Heart left ventricle (tissue), 16 donors: ENCODE measurements at places on chromosomes 11 and 22. TPM values are rescaled to one million over a fixed set of nuclear protein-coding genes. Genes with fewer than 3 reads are reported as not detected.

The USP2 gene
- polyA plus RNA-seq: 79.9 TPM

The ST3GAL4 gene
- 66.1 TPM for polyA plus RNA-seq

The ZNF215 gene
- 0.04 TPM for polyA plus RNA-seq

The TMEM121B gene
- polyA plus RNA-seq: 1.2 TPM

The C1QTNF5 gene
- polyA plus RNA-seq: 23.9 TPM

The CD3G gene
- 0.10 TPM for polyA plus RNA-seq

DNA sequence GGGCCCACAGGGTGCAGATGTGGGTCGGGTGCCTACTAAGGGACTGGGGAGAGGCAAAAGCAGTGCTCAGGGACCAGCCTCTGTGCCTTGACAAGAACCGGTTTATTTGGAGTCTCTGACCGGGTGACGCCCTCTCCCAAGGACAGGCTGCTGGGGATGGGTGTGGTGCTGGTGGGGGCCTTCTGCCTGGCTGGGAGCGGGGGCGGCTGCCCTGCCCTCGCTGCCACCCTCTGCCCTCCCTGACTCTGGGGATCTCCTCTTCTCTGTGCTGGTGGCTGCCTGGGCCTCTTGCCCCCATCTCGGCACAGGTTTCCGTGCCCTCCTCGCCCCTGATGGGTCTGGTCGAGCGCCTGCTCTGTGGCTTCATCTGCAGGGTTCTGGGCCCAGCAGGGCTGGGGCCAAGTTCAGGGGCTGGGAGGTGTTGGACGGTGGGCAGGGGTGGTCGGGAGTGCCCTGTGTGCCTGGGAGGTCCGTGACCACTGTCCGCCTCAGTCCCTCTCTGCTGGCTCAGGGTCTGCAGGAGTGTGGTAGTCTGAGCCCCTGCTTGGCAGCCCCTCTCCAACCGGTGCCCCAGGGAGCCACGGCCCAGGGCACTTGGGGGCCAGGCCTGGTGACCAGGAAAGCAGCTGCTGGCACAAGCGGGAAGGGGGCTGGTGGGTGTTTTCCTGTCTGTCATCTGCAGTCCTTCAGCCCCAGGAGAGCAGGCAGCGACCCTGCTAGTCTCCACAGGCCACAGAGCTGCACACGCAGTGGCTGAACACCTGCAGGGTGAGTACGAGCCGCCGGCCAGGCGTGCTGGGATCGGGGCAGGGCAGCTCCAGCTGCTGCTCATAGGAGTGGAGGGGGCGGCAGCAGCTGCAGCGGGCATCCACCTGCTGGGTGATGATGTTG lies 23.5 kb downstream of the MUC6 start:
- no peak for DNase-seq

DNA sequence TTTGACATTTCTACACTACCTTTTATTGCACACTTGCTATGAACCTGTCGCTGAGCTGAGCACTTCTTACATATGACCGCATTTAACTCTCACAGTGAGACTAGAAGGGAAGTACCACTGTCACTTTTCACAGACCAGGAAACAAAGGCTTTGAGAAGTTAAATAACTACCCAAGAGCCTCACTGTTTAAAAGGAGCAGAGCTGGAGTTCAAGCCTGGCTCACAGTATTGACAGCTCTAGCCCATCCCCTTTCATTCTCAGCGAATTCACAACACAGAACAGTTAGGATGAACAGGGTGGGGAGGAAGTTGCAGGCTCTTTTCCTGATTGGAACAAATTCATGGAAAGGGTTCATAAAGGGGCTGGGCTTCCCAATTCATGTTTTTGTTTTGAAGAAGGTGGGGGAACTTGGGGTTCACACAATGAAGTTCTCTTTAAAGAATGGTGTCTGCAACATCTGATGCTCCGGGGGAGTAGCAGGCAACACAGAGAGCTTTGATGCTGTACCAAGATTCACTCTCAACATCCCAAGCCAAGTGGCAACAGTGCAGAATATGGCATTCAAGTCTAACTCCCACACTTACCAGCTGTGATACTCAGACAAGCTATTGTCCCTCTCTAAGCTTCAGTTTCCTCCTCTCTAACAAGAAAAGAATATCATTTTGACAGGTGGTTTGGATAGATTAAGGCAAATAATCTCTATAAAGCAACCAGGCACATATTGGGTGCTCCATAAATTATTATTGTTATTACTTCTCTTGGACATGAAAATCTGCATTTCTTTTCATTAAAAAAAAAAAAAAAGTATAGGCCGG lies 17.2 kb downstream of the SCGB1A1 start:
- no peak for DNase-seq

DNA sequence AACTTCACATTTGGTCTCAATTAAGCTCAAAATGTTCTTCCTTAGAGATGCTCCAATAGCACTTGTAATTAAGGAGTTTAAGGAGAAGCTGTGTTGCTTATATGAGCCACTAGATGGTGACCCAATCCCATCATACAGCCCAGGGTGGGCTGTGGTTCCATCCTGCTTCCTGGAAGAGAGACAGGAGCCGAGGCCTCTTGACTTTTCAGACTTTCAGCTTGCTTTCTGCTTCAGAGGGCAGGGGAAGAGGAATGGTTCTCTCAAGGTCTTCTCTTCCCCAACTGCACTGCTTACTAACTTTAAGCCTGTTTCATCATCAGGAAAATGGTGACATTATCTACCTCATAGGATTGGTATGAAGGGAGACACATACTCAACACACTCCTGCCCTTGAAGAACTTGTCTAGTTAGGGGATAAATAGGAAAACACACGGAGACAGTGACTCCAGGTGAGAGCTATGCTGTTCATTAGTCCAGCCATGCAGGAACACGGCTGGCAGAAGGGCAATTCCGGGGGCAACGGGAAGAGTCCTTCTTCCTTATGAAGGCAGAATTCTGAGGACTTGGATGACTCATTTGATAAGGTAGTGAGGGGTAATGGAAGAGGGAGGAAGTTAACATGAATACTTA lies 20.1 kb downstream of the TMEM218 start:
- DNase-seq: peak; percentile 46

- no peak for DNase-seq
Observed at GRCh38 chr11:115408036-115408921, 95.9 kb downstream of the CADM1 start.

- DNase-seq: no peak
Observed at GRCh38 chr11:6377902-6378639, 12.2 kb upstream of the SMPD1 start.

GRCh38 chr11:37525336-37525735 lies 927.3 kb upstream of the RAG2 start:
- DNase-seq: no peak

GRCh38 chr11:35160902-35161597 lies 22.1 kb downstream of the CD44 start:
- no peak for DNase-seq

DNA sequence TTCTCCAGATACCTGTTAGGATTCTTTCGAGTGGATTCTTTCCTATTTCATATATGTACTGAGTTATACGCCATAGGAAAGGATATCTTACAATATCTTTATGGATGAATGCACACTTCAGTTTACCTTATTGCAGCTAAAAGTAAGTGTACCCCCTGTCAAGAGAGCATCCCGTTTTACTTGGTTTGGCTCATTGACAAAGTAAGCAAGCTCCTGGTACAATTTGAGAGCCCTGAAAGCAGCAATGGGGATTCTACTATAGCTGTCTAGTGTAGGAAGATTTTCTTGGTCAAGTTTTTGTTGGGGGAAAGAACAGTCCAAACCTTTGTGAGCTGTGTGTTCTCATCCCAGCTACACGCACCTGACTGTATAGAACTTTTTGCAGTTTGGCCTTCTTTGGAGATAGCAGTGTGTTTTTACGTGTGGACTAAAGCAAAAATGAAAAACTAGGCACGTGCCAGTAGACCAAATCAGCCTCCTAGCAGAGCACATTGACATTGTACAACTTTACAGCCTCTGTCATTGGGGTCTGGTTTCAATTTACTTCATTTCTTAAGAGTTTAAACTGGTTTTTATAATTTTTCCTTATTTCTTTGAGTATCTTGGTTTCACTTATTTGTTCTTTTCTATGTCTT lies 44.0 kb downstream of the PPP6R3 start:
- no peak for DNase-seq

GRCh38 chr11:21552911-21553310 lies 640.0 kb upstream of the ANO5 start:
- no peak for DNase-seq

DNA sequence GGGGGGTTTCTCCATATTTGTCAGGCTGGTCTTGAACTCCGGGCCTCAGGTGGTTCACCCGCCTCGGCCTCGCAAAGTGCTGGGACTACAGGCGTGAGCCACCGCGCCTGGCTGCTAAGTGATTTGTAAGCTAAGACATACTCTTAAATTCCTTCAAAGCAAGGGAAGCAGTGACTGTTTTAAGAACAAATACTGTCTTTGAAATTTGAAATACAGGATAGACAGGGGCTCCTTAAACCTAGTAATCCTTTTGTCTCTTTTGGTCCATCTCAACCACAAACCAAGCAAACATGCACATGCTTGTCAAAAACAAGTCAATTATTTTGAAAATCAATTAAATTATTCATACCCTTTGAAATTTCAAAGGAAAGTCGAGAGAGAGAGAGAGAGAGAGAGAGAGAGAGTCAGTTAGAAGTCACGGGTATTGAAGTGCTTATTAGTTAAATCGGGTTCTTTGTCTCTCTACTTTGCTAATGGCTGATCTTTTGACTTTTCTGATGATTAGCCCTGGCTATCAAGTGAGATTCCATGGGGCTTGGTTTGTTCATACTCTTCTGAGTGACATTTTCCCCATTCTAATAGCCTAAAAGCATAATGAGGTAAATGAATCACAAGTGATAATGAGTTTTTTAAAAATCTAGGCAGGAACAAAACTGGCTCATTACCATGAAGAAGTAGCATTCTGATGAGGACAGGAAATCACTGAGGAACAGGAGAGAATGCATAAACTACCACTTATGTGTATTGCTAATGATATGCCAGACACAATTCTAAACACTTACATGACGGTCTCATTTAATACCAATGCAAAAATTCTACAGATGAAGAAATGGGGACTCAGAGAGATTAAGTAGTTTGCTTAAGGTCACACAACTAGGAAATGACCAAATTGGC lies 48.0 kb downstream of the MCHR1 start:
- no peak for DNase-seq

GRCh38 chr11:6415797-6416196 lies 3.1 kb downstream of the APBB1 start:
- no peak for DNase-seq

- no peak for DNase-seq
Observed at GRCh38 chr11:92976681-92977080, 7.2 kb downstream of the MTNR1B start.
